ENCODE measurements at places on chromosomes 3 and 15.

GRCh38 chr15:88878720-88879184 lies 16.6 kb downstream of the HAPLN3 start:
- no peak for DNase-seq

GRCh38 chr15:75943713-75944215 lies 40.1 kb downstream of the FBXO22 start:
- DNase-seq = no peak

DNA sequence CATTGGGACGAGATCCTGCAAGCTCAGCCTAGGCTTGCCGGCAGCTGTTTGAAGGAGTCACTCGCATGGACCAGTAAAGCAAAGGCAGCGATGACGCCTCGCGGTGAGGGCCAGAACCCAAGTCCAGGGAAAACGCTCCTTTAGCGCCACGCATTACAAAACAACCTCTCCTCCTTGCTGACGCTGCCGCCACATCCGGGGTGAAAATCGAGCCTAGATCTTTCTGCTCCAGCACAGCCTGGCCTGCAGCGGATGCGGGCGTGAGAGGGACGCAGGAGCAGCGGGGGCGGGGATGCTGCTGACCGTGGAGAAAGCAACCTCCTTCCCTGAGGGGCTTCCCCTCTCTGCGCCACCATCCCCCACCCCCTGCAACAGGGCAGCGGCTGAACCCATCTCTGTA lies 46.7 kb downstream of the CASR start:
- no peak for DNase-seq

GRCh38 chr15:91227117-91227516 lies 127.1 kb downstream of the SV2B start:
- DNase-seq = no peak

DNA sequence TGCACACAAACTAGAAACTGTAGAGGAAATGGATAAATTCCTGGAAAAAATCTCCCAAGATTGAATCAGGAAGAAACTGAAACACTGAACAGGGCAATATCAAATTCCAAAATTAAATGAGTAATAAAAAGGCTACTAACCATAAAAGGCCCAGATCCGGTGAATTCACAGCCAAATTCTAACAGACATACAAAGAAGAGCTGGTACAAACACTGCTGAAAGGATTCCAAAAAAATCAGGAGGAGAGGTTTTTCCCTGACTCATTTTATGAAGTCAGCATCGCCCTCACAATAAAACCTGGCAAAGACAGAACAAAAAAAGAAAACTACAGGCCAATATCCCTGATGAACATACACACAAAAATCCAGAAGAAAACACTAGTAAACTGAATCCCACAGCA lies 462.4 kb upstream of the THBS1 start:
- DNase-seq = no peak

- no peak for DNase-seq
Observed at GRCh38 chr3:114498539-114499370, 204.9 kb downstream of the TIGIT start.

DNA sequence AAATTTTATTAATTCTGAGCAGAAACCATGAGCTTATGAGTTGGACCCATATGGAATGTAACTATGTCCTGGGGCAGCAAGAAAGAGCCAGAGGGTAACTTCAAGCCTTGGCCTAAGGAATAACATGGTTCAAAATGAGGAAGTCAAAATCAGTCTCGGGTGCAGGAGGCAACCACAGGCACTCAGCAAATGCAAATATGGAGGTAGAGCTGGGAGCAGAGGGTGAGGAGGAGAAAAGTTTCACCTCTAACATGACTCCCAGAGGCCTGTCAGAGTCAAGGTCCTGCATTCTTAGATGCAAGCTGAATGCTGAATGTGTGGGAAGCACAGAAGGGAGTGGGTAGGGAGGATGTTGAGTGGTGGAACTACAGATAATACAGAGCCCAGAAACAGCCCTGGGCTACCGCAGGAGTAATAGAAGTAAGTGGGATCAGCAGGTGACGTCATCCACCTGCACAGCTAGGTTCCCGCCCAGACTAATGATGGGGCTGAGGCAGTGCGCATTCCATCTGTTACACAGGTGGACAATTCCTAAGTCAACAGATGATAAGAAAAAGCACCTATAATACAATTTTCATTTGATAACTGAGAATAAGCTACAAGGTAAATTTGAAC lies 279.8 kb upstream of the ARRDC4 start:
- no peak for DNase-seq

DNA sequence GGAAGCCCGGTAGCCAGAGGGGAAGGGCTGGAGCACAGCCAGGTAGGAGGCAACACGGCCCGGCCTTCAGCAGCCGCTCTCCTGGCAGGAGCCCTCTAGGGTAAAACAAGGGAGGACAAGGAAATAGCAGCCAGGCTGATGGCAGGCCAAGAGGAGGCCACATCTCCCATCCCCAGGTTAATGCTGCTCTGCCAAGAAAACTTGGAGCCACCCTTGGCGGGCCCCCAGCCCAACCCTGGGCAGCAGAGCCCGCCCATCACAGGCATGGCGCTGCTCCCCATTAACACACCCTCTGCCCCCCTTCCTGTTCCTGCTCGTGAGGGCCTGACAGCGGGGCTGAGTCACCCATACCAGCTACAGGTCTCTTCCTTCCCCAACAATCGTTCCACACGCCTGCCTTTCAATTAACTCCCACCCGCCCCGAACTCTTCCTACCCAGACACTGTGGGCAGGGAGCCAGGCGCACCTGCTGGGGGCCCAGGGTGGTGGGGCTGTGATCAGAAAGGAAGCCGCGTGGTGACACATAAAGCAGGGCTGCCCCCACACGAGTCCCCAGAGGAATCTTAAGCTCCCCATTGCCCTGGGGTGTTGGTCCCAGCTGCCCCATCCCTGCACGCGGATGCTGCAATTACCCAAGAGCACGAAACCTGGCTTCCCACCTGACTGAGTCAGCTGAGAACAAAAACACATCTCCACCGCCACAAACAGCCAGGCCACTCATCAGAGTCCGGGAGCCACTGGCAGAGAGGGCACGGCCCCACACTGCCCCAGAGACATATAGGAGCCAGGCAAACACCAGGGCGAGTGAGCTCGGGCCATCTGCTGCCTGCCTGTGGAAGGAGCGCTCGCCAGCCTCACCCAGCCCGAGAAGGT lies at the start of gene C15orf62:
Gene C15orf62, plus strand, starts transcription at position 707 of the 873 bp plus-strand sequence. CDS start 516 bp downstream, outside the sequence.
- DNase-seq = peak; percentile 58

GRCh38 chr15:25242166-25242879 lies 196.5 kb downstream of the UBE3A start:
- DNase-seq = no peak

GRCh38 chr3:192880313-192880712 lies 37.3 kb downstream of the MB21D2 start:
- no peak for DNase-seq

DNA sequence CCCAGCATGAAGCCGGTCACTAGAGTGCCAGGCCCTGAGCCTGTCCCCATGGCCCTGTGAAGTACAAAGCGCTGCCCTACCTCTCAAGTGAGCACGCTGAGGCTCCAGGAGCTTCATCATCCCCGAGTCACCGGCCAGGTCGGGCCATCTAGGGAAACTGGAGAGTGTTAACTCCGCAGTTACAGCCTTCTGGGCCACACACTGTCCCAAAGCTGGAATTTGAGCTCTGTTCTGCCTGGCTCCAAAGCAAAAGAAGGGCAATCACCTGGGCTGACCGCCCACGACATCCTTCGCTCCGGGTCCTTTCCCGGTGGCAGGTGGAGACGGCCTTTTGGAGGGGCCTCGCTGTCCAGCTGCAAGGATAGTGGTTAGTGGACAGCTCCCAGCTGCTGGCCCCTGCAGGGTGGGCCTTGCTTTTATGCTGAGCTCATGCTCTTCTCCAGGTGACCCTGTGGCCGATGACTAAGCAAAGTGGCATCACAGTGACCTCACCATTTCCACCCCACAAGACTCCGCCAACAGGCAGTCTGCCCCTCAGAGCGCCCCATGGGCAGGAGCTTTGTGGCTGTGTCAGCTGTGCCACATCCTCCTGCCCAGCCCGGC lies 3.5 kb upstream of the MUC4 start:
- no peak for DNase-seq

GRCh38 chr3:138300647-138301046 lies 29.0 kb downstream of the NME9 start:
- no peak for DNase-seq

Data from NCI-H2081 treated with DMSO at 0.1 percent for 48 hours (cell line).